ENCODE measurements at places on chromosomes 6 and 20.

DNA sequence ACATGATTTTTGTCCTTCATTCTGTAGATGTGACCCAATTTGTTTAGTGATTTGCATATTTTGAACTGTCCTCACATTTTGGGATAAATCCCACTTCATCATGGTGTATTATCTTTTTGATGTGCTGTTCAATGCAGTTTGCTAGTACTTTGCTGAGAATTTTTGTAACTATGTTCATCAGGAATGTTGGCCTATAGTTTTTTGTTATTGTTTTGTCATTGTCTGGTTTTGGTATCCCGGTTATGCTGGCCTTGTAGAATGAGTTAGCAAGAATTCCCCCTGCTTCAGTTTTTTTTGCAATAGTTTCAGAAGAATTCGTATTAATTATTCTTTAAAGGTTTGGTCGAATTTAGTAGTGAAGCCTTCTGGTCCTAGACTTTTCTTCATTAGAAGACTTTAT lies 11.9 kb downstream of the KIF25 start:
- DNase-seq = peak; percentile 33

DNA sequence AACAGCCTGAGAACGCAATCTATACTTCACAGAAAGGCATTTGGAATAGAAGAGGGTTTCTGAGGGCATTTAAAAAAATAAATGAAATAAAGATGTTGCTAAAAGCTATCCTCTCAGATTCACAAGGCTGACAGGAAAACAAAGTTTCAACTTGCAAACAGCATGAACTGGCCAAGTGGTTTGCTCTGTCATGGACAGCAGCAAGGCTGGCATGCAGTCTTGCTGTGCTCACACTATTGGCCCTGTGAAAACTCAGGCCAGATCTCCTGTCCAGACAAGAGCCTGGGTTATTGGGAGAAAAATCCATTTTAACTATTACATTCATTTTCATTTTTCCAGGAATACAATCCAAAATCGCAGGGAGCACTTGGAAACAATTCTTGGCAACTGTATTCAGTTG lies 506.2 kb upstream of the SLC35B3 start:
- no peak for DNase-seq

DNA sequence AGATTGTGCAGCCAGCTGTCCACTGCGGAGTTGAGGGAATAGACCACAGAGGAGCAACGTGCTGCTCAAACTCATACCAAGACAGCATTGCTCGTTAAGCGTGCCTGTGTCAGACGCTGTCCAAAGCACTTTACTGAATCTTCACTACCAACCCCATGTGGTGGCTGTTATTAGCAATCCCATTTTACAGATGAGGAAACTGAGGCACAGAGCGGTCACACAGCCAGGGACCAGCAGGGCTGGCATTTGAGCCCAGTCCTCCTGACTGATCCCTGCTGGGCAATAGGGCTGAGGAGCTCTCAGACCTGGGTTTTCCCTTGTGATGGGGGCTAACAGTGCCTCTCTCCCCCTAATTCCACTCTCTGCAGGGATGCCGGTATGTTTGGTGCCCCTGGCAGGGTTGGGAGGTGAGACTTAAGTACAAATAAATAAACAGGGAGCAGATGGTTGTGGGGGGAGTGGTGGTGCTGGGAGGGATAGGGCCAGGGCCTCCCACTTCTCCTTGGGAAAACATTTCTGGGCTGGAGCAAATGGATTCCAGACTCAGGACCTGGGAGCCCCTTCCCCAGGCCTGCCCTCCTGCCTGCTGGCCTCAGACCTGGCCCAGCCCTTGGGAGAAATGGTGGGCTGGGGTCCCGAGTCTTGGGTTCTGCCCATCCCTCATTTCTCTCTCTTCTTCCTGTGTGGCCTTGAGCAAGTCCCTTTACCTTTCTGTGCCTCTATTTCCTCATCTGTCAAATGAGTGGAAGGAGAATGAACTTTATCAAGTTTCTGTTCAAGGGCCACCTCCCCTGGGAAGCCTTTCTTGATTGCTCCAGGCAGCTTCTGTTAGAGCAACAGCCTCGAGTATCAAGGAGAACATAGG lies 17.7 kb downstream of the SRXN1 start:
- no peak for DNase-seq

DNA sequence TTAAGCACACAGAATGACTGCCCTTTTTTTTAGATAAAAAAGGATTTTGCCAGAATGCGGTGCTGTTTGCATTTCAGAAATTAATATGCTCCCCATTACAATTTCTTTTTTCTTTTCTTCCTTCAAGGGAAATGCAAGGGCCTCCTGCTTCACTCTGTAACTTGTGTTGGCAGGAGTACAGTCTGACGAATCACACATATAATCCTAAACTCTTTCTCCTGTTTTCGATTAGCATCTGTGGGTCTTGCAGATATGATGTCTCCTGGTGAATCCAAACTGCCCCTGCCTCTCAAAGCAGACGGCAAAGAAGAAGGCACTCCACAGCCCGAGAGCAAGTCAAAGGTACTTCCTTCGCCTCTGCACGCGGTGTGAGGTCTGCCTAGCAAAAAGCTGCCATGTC lies 149.5 kb downstream of the TMEM242 start:
- DNase-seq = no peak

DNA sequence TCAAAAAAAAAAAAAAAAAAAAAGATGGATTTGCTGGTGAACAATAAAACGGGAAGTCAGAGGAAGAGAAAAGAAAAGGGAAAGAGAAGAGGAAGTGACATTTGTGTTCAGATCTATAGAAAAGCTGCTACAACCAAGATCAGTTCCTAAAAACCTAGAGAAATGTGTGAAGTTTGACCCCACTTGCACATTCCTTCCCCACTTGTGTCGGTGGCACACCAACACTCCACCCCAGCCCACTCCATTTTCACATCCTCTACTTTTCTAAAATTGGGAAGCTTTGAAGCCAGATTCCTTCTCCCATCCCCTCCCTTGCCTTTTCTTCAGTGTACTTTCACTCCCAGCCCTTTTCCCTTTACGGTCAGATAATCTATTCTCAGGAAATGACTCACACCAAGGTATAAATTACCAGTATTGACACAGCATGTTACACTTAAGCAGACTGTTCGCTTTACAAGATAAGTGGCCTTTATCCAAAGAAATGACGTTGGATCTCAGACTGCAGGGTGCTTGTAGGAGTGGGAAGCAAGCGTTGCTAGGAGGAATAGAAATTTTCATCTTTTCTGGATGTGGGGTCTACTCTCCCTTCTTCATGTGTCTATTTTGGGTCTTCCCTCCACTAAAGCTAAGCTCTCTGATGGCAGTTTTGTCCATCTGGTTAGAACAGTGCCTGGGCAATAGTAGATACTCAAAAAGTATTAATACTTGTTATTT lies 92.5 kb upstream of the ADGRF1 start:
- DNase-seq = peak; percentile 97

GRCh38 chr6:36955671-36956445 lies 1.3 kb downstream of the PI16 start:
- DNase-seq = no peak

DNA sequence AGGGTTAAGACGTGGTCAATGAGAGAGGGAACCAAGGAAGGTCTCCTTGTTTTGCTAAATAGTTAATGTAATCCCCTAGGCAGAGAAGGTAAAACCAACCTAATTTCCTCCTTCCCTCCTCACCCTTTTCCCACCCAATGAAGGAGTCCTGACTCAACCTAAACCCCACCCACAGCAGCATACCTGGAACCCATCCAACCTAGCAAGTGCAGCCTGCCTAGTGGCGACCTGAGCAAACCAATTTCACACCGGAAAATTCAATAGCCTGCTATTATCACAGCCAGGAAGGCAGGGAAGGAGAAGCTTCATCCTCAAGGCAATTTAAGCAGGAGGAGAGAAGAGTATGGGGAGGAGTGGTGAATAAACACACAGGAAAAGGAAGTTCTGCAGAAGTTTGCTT lies 46.9 kb downstream of the OSTM1 start:
- no peak for DNase-seq

GRCh38 chr20:10911298-10911697 lies 237.5 kb upstream of the JAG1 start:
- DNase-seq = no peak

- no peak for DNase-seq
These were observed 236.6 kb upstream of the CHD6 start for GRCh38 chr20:41854765-41855164.
